Stimulated activated CD4-positive, alpha-beta T cell treated with anti-CD3 and anti-CD28 coated beads, Interleukin-4, amount 100 ng/mL, for 1 hour (primary cell): ENCODE measurements at places on chromosomes 2 and 18.
A peak's percentile ranks its signal among the peaks of the same experiment; 100 is the strongest.

GRCh38 chr2:121722479-121722878, 14.2 kb downstream of the NIFK start:
- no peak for DNase-seq

- DNase-seq, result no peak
Measured at GRCh38 chr18:48742706-48743475, 204.1 kb downstream of the CTIF start.

GRCh38 chr2:31397094-31397493, 17.4 kb downstream of the XDH start:
- DNase-seq, result no peak

DNA sequence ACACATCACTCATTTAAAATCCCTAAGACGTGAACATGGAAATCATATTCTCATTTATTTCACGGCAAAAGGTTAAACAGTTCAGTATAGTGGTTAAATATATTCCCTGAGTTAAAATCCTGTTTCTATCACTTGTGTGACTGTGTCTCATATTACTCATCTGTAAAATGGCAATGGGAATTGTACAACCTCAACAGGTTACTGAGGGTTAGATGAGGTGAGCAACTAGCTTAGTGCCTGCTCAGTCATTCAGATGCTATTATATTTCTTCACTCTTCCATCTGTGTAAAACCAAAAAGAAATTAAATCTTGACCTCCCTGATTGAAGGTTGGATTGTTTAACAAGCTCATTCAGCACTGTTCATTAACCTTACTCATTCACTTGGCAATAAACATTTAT, 212.4 kb upstream of the STK17B start:
- DNase-seq, result no peak

DNA sequence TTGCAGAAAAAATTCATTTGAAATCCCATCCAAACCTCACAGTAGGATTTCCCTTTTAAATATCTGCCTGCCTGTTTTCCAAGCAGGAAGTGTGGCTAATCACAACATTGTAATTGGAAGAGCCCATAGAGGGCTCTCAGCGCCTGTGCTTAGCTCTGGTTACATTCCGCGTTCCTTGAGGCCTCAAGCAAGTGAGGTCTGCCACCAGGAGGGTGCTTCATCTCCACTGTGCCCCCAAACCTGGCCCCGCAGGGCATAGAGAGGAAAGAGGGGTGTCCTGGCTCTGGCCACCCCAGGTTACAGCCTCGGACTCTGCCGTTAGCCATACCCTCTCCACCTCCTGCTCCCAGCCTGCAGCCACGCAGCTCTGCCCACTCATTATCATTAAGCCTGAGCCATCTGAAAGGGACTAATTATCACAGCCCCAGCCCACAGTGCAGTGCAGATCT, 214.8 kb downstream of the SP3 start:
- DNase-seq, result no peak

GRCh38 chr2:127174136-127174535, 46.0 kb downstream of the CYP27C1 start:
- no peak for DNase-seq

DNA sequence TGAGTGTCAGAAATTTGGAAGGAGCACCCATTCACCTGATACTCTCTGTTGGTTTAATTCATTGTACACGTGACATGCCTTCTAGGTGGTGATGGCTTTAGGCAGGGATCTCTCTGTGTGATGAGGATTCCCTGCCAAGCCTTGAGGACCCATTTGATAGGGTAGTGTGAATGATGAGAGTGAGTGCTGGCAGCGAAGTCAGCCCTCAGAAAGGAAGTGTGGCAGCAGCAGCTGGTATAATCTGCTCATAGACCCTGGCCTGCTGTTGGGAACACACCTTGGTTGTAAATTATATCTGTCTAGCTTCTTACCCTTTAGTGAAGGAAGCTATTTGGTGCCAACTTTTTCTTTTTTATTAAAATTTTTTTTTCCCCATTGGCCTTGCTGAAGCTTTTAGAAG, 164.5 kb downstream of the HAUS1 start:
- no peak for DNase-seq

DNA sequence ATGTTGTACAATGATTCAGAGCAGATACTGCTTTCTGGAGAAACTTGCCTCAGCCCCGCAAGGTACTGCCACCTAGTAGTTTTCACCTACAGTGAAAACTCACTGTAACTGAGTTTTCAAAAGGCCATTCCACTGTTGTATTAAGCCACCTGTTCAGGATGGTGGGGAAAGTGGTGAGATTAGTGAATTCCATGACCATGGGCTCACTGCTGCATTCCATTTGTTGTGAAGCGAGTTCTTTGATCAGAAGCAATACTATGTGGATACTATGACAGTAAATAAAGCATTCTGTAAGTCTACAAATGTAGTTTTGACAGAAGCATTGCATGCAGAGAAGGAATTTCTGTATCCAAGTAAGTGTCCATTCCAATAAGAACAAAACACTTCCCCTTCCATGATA, 113.6 kb downstream of the LAMA3 start:
- DNase-seq, result no peak

DNA sequence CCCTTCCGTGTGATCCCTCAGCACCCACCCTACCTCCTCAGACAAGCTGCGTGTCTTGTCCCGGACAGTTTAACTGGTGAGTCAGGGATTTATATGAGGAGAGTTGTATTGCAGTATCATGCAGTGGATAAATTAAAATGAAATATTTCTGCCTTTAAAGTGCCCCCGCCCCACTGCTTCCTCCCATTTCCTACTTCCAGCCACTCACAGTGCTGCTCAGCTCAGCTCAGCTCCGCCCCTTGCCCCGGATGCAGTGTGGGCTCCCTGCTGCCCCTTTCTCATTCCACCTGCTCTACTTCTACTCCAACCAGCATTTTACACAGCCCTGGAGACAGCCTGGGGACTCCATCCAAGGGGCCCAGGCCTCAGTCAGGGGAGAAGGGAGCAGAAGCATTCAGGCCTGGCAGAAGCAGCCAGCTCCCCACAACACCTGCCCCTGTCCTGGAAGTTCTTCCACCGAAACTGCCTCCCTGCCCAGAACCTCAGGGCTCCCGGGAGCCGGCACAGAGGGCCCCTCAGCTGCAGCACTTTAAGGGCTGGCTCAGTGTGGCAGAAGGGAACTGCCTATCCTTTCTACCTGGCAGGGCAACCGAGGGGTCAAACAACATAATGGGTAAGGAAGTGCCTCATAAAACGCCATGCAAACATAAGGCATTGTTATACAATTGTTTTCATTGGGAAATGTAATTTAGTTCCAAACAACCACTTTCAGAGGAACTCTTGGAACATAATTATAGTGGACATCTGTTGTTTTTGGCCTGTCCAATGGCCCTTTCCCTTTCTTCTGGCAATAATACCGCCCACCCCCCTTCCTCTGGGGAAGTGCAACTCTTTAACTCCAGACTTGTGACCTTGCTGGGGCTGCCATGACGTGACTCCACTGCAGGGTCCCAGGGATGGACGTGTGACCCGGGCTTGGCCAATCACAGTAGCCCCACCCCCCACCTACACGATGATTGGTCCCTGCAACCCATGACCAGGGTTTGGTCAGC, 102.3 kb downstream of the LIPG start:
- no peak for DNase-seq

DNA sequence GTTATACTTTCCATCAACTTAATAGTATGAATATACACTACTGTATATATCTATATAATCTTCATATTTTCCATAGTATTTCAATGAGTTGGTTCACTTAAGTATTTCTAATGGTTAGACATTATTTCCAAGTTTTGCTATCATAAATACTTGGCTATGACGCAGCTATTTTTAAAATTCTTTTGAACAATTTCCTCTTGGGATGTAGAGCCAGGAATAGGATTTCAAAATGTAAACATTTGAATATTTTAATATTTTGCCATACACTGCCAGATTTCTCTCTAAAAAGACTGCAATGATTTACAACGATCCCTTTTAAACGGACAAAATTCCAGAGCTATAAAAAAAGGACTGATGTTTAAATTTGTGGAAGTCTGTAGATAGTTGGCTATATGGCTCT, 95.6 kb downstream of the NUP35 start:
- no peak for DNase-seq

- no peak for DNase-seq
Measured at GRCh38 chr18:44602380-44602779, 78.3 kb upstream of the SETBP1 start.

- DNase-seq, result no peak
Measured at GRCh38 chr2:162079514-162079913, 5.5 kb upstream of the DPP4 start.

DNA sequence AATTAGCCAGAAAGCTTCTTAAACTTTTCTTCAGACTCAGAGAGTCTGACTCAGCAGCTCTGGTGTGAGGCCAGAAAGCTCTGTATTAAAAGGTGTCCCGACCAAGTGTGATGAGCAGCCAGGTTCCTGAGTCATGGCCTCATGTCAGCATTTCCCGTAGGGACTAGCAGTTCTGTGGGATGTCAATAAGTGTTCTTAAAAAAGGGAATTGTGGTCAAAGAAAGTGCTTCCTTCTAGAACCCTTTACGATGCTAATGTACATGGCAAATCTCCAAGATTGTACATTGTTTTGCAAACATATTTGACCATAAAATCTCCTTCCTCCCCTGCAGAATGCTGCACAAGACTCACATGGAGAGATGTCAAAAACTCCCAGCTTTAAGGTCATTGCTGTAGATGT, 80.1 kb downstream of the PLA2R1 start:
- no peak for DNase-seq

DNA sequence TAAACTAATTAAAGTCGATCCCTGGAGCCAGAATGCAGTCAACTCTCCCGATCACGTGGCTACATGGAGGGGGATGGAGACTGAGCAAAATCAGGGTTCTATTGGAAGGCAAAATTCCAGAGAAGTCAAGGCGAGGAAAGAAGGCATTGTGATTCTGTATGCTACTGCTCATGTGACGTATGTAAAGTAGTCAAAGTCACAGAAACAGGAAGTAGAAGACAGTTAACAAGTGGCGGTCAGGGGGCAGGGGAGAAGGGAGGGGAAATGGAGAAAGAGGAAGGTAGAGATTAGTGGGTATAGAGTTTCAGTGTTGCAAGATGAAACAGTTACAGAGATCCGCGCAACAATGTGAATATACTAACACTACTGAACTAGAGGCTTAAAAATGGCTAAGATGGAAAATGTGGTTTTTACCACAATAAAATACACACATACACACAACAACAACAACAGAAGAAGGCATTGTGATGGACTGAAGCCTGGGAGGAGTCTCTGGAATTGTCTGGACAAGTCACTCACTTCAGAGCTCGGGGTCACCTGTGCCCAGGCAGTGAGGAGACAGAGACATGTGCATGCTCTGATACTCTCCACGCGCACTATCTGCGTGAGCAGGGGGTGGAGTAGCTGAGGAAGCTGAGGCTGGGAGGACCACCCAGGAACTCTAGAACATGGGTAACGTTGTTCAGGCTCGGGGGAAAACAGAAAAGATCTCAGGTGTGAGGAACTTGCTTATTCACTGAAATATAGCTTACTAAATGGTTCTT, 89.9 kb upstream of the CDCA7 start:
- no peak for DNase-seq

DNA sequence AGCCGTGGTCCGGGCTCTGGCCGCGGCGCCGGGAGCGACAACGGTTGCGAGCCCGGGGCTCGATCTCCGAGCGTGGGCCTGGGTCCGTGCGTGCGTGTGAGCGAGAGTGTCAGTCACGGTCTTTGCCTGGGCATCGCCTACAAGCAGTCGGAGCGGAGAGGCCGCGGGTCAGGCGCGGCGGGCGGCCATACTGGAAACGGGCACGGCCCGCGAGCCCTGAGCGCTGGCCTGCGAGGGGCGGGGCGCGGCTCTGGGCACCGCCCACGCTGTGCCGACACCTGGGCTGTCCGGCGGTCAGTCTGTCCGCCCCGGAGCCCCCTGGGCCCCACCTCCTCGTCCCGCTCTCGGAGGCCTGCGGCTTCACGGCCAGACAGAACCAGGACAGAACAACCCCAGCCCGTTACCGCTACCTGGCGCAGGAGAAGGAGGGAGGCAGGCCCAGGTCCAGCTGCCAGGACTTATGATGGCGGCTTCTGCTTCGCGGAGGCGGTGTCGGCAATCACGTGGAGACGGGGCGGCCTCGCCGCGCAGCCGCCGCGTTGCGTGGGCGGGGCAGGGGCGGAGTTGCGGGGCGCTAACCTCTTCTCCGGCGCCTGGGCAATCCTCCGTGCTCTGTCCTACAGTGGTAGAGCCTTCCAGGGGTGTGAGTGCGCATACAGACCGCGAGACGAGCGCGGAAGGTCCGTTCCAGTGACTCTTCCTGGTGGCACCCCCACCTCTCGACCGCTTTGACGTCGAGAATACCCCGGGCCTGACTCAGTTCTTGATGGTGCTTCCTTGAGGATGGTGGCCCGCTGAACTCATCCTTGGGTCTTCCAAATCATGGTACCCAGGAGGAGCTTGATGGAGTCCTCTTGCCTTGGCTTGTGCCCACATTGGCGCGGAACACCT, at the start of gene TMEM131:
Gene TMEM131, minus strand, starts transcription at position 215 of the 891 bp plus-strand sequence. CDS start 286 bp downstream, outside the sequence.
- DNase-seq, result peak; percentile 99

GRCh38 chr18:28331551-28331950, 154.6 kb upstream of the CDH2 start:
- no peak for DNase-seq

DNA sequence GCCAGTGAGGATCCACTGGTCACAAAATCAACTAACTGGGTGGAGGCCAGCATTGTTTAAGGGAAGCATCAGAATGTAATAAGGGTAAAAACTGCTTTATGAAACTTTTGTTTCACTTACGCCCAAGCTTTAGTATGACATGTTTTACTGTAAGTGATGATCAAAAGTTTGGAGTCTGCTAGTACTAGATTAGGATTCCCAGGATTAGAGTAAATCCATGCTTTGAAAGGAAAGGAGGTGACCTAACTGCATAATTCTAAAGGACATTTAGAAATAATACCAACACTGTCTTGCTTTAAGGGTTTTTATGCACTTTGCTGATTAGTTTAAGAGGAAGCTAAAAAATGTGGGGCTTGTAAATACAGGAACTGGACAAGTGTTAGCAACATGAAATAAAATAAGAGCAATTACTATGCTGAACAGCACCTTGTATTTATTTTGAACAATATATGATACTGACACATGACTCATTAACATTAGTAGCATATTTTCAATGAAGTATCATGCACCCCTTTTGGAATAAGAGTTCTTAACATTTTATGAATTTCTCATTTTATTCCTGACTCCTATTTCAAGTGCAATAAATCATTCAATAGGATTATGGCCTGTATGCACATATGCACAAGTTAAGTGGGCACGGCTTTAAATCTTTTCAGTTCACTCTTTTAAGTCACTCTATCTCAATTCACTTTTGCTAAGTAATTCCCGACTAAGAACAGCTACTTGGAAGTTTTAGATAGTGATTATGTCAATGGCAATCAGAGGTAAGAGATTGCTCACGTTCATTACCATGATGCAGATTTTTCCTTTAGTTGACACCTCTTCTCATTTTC, 62.5 kb downstream of the STK39 start:
- DNase-seq, result no peak

DNA sequence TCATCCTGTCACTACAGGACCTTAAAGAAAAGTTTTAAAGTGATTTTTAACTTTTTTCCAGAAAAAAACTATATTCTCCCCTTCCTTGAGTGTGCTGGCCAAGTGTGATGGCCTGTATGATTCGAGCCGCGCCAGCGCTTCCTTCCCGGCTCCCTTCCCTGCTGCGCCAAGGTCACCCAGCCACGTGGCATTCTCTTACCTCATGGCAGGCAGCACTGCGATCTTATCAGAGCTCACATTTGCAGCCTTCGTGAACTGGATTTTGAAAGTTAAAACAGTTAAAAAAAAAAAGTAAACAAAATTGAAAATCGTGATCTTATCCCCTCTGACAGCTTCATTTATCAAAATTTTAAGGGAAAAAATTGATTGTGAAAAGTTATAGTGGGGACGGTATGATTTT, 279.8 kb downstream of the PTGR3 start:
- no peak for DNase-seq

GRCh38 chr18:42163321-42163720, 208.3 kb downstream of the PIK3C3 start:
- DNase-seq, result no peak
